ENCODE measurements at places on chromosomes 5 and 9.

DNA sequence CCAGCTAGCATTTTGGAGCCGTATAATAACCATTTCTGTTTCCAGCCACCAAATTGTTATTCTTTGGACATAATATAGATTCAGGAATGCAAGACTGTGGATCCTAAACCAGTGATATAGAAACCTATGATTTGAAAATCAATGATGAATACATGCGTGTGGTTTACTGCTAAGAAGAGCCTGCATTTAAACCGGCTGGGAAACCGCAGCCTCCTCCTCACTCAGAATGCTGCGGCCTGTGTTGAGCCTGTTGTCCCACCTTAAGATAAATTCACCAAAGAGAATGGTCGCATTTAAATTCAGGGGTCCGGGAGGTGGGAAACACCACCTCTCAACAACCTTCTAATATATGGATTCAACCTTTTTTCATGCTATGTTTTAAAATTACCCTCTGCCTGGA is 148.0 kb downstream of the MEF2C start:
- no peak for DNase-seq

- no peak for DNase-seq
Measured at GRCh38 chr5:112388074-112388473, 31.0 kb downstream of the EPB41L4A start.

- no peak for DNase-seq
Measured at GRCh38 chr5:130978475-130978874, 186.6 kb downstream of the HINT1 start.

- no peak for DNase-seq
Measured at GRCh38 chr5:129377504-129377903, 82.6 kb upstream of the ADAMTS19 start.

- peak; percentile 22 for DNase-seq
Measured at GRCh38 chr5:169161022-169161680, 139.8 kb downstream of the SLIT3 start.

Measured in Ammon's horn (tissue), 1 donor.